ENCODE measurements at places on chromosomes 4 and X.

DNA sequence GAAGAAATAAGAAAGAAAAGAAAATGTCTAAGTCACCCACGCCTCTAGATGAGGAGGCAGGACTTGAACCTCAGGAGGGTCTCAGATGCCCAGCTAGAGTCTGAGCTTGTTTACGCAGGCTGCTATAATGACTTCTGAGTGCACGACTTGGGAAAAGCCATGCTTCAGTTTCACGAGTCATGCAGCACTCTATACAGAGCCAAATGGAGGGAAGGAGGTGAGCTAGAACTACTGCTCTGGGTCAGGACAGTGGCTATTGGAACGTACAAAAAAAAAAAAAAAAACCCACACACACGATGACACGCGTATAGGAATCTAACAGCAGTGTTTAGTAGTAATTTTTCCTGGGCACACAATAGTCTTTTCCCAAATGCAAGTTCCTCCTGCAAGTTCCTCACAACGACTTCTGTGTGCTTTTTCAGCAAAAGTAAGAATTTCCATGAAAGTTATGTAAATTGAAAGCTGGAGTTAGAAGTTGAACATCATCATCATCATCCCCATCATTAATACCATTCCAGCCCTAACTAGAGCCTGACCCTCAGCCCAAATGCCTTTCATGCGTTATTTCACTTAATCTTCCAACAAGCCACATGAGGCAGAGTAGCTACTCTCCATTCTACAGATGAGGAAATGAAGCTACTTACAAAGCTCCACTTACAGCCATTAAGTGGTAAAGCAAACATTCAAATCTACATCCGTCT is 36.6 kb downstream of the IRF2 start:
- no peak for DNase-seq

DNA sequence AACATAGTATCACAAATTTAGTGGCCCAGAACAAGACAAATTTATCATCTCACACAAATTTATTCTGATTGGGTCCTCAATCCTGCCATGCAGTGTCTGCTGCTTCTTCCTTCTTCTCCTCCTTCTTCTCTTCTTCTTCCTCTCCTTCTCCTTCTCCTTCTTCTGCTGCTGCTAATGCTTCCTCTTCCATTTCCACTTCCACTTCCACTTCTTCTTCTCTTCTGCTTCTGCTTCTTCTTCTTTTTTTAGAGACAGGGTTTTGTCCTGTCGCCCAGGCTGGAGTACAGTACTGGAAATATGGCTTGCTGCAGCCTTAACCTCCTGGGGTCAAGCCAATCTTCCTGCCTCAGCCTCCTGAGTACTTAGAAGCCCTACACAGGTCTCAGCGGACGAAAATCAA is 37.5 kb downstream of the FGFBP1 start:
- no peak for DNase-seq

GRCh38 chr4:85940151-85940550 is 419.7 kb downstream of the MAPK10 start:
- no peak for DNase-seq

GRCh38 chr4:130154901-130155300 is 1058.9 kb downstream of the C4orf33 start:
- DNase-seq = no peak
